A172 (cell line): ENCODE measurements at places on chromosomes 13 and 19. TPM values are rescaled to one million over a fixed set of nuclear protein-coding genes. Genes with fewer than 3 reads are reported as not detected.

Gene HSPB6
- 0.07 and 0.72 TPM in 2 replicates for total RNA-seq

Gene ZNF628
- total RNA-seq, result 4.1 and 4.8 TPM in 2 replicates

Gene ZNF492
- 0.05 TPM in 2 replicates for total RNA-seq

Gene RBM26
- 26.9 and 27.6 TPM in 2 replicates for total RNA-seq

Gene ZSCAN4
- 0.12 TPM in 1 of 2 replicates, not detected in the other for total RNA-seq

Gene GRK1
- not detected in 2 replicates for total RNA-seq

Gene CNN1
- total RNA-seq, result 0.78 and 1.9 TPM in 2 replicates

Gene LRRC25
- total RNA-seq, result 0.07 TPM in 1 of 2 replicates, not detected in the other

Gene KIR3DL2
- not detected in 2 replicates for total RNA-seq

Gene TJP3
- total RNA-seq, result 0.93 and 0.98 TPM in 2 replicates

Gene LILRA6
- not detected in 2 replicates for total RNA-seq
